Activated CD4-positive, alpha-beta memory T cell treated with anti-CD3 and anti-CD28 coated beads, Interleukin-2, amount 10 ng/mL, durations not matched to agents 7 days and 5 days (primary cell): ENCODE measurements at places on chromosomes 7 and 10. TPM values are rescaled to one million over a fixed set of nuclear protein-coding genes. Genes with fewer than 3 reads are reported as not detected.

The ERVW-1 gene
- not detected for total RNA-seq

The SFTPA2 gene
- total RNA-seq, result not detected

The SUFU gene
- total RNA-seq, result 19.6 TPM

The ARHGAP12 gene
- 10.7 TPM for total RNA-seq

The DLX6 gene
- not detected for total RNA-seq

The EN2 gene
- total RNA-seq, result not detected

The STAG3 gene
- total RNA-seq, result 12.9 TPM

The EGFR gene
- total RNA-seq, result not detected

GRCh38 chr10:13787015-13787421 lies 200.3 kb downstream of the PRPF18 start:
- H3K36me3 ChIP-seq, result no peaks in the 10 kb centered on the region
- H3K4me1 ChIP-seq, result peaks cover 32% of the 10 kb centered on the region
- peak overlapping the region; percentile 52 for H3K4me3 ChIP-seq
- peak overlapping the region; percentile 86 for H3K27ac ChIP-seq
- H3K27me3 ChIP-seq, result no peaks in the 10 kb centered on the region
- peak; percentile 75 for DNase-seq

DNA sequence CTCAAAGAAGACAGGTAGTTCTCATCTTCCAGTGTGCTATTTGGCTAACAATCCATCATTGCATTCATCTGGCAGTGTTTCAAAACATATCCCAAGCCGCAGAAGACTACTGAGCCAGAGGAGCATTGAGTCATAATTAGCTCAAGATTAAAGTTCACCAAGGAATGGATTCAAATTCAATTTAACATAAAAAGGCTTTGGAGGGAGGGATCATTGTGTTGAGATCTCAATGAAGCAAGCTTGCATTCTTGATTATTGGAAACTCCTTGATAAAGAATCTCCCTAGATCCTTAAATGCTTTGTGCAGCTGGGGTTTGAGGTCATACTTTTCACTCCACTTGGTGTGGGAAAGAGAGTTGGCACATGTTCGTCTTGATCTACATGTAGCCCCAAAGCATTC lies 142.8 kb upstream of the SEMA3A start:
- no peaks in the 10 kb centered on the region for H3K36me3 ChIP-seq
- no peak for DNase-seq
- no peaks in the 10 kb centered on the region for H3K27me3 ChIP-seq

- no peak overlapping the region for H3K4me3 ChIP-seq
- H3K36me3 ChIP-seq, result peaks cover 61% of the 10 kb centered on the region
- no peaks in the 10 kb centered on the region for H3K27me3 ChIP-seq
- peaks cover 3% of the 10 kb centered on the region for H3K4me1 ChIP-seq
- DNase-seq, result peak; percentile 22
Measured at GRCh38 chr7:99447943-99448342, 9.2 kb downstream of the CPSF4 start.

- H3K27ac ChIP-seq, result peak overlapping the region; percentile 82
- H3K4me3 ChIP-seq, result peak overlapping the region; percentile 89
- H3K36me3 ChIP-seq, result peaks cover 44% of the 10 kb centered on the region
- H3K4me1 ChIP-seq, result peaks cover 54% of the 10 kb centered on the region
- no peaks in the 10 kb centered on the region for H3K27me3 ChIP-seq
- no peak for DNase-seq
Measured at GRCh38 chr7:143287339-143287934, 714 bp upstream of the CASP2 start.

DNA sequence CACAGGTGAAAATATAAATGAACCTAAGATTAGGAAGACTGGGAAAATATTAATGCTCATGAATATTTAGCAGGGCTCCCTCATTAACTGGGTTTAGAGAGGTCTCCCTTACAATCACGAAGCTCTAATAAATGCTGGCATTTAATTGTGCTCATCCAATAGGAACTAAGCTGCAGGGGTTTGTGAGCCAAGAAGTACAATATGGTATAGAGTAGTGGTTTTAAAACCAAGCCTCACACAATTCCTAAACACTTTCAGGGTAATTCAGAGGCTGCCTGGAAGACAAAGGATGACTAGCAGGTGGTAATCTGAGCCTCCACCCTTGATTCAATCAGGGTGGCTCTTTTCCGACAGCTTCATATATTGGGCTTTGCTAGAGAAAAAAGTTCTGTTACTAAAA lies 103.3 kb downstream of the GPAM start:
- no peak overlapping the region for H3K27ac ChIP-seq
- H3K36me3 ChIP-seq, result no peaks in the 10 kb centered on the region
- H3K4me3 ChIP-seq, result no peak overlapping the region
- no peaks in the 10 kb centered on the region for H3K4me1 ChIP-seq
- peaks cover 1% of the 10 kb centered on the region for H3K27me3 ChIP-seq

- peaks cover 37% of the 10 kb centered on the region for H3K27me3 ChIP-seq
- H3K36me3 ChIP-seq, result no peaks in the 10 kb centered on the region
- DNase-seq, result no peak
- no peak overlapping the region for H3K27ac ChIP-seq
- H3K4me1 ChIP-seq, result no peaks in the 10 kb centered on the region
Measured at GRCh38 chr7:106029941-106030340, 66.9 kb downstream of the CDHR3 start.

DNA sequence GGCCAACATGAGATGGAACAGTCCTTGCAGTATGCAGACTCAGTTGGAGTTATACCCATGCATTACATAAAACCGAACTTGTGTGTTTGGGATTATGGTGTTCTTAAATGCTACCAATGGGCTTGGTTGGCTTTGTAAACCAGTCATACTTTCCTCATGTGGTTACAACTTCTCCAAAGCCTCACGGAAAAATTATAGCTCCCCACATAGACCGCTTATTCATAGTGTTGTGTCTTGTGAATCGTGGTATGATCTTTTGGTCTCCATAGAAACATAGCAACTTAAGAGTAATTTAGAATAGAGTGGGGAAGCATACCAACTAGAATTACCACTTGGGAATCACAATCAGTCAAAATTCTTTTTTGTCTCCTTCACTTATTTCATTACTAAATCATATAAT lies 112.3 kb upstream of the FZD1 start:
- H3K36me3 ChIP-seq, result no peaks in the 10 kb centered on the region
- H3K27ac ChIP-seq, result no peak overlapping the region
- H3K4me3 ChIP-seq, result no peak overlapping the region
- no peak for DNase-seq
- no peaks in the 10 kb centered on the region for H3K27me3 ChIP-seq
- no peaks in the 10 kb centered on the region for H3K4me1 ChIP-seq

DNA sequence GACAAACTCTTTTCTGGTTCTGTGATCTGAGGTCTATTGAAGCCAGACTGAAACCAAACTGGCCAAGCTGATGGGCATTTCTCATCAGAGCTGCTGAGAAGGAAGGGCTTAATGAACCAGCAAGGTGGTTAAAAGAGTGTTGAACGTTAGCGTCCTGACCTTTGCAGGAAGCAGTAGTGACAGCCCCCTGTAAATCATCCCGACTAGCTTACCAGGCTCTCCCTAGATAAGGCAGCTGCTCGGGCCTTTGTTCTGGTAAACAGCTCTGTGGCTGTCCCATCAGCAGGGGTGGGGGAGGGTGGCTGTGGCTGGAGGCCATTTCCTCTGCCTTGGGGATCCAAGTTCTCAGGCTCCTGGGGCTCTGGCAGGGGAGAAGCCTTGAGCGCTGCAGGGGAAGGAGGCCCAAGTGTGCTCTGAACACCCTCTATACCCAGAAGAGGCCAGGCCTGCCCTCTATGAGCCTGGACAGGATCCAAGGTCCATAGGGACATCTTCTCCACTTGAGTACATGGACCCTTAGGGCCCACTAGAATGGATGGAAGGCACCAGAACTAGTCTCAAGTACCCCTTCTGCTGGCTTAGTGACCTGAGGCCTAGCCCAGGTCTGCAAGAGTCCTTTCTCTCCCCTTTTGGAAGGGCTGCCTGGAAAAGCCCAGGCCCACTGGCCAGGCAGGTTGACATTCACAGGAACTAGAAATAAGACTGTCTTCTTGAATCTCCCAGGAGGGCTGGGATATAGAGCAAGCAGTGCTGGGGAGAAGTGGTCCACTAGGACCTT lies 134.6 kb downstream of the ARHGAP22 start:
- H3K27ac ChIP-seq, result no peak overlapping the region
- no peaks in the 10 kb centered on the region for H3K36me3 ChIP-seq
- H3K27me3 ChIP-seq, result peaks cover 6% of the 10 kb centered on the region
- peaks cover 2% of the 10 kb centered on the region for H3K4me1 ChIP-seq
- DNase-seq, result no peak
- H3K4me3 ChIP-seq, result no peak overlapping the region

DNA sequence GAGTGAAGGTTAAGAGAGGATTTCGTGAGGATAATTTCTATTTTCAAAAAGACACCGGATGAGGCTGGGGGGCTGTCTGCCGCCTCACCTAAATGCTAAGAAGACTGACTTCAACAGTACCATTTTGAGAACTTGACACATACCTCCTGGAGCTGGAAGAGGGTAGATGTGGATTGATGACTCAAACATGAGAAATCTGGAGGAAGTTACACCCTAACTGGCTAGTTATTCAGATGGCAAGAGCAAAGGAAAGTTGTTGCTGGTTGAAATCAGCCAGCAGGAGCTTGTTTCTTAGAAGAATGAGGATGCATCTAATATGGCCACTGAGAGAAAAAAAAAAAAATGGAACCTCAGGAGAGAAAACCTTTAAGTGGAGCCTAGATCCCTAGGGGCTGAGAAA lies 76.2 kb upstream of the KIAA1217 start:
- H3K4me3 ChIP-seq, result no peak overlapping the region
- no peaks in the 10 kb centered on the region for H3K27me3 ChIP-seq
- DNase-seq, result no peak
- H3K4me1 ChIP-seq, result no peaks in the 10 kb centered on the region
- no peak overlapping the region for H3K27ac ChIP-seq
- H3K36me3 ChIP-seq, result no peaks in the 10 kb centered on the region

DNA sequence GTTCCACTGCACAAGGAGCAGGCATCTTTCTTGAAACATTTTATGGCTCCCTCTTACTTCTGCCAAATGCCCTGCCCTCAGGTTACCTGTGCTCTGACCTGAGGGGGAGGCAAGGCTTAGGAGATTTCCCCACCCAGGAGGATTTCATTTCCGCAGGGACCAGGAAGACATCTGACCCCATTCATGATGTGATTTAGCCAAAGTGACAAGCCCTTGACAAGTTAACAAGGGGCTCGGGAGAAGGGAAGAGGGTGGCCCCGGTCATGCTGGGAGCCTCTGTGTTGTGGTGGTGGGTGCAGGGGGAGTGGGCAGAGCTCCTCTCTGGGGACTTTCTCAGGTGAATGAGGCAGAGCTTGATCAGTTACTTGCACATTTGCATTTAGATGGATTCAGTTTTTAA lies 18.9 kb downstream of the GIMAP5 start:
- peak overlapping the region; percentile 94 for H3K27ac ChIP-seq
- H3K4me3 ChIP-seq, result peak overlapping the region; percentile 54
- H3K27me3 ChIP-seq, result no peaks in the 10 kb centered on the region
- peaks cover 43% of the 10 kb centered on the region for H3K4me1 ChIP-seq
- DNase-seq, result no peak

DNA sequence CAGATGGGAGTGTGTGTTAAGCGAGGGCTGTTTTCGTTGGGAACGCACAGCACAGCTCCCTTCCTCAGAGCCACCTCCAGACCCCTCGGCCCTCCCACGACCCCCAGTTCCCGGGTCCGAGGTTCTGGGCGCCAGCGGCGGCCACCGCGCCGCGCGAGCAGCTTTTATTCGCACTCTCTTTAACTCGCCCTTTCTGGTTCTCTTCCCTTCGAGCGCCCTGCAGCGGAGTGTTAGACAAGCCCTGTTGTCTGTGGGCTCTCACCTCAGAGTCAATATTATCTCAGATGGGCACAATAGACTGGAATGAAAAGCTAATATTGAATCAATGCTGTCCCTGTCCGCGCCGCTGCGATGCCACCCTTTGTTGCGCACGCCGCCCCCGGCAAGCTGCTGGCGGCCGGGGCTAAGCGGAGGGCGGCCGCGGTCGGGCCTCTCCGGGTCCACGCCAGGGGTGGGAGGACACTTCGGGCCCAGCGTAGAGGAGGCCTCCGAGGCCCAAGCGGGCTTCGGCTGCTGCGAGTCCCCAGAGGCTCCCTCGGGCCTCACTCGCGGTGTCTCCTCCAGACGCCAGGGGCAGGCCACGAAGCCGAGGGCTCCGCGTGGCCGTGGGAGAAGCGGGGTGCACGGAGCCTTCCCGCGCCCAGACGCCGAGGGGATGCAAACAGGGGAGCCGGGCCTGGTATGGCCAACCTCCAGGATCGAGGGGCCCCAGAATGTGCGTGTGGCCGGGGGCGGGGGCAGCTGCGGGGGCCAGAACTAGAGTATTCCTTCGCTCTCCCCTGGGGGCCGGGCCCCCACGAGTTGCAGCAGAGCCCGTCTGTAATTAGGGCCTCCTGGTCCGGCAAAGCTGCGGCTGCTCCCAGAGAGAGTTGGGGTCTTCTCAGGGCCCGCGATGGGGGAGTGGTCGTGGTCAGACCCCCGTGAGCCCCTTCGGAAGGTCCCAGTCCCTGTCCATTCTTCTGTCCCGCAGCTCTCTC lies 7.9 kb upstream of the EMX2 start:
- H3K4me1 ChIP-seq, result peaks cover 3% of the 10 kb centered on the region

GRCh38 chr7:46178661-46179060 lies 257.6 kb upstream of the IGFBP3 start:
- no peak overlapping the region for H3K4me3 ChIP-seq
- no peaks in the 10 kb centered on the region for H3K4me1 ChIP-seq
- H3K27ac ChIP-seq, result no peak overlapping the region
- DNase-seq, result no peak
- no peaks in the 10 kb centered on the region for H3K27me3 ChIP-seq
